ENCODE measurements at places on chromosomes 4 and X. TPM values are rescaled to one million over a fixed set of nuclear protein-coding genes. Genes with fewer than 3 reads are reported as not detected.

Gene ZNF711
- total RNA-seq, result 21.7 TPM

Gene SPATA18
- total RNA-seq, result 3.3 TPM

Gene SLC7A11
- 6.5 TPM for total RNA-seq

Gene PRKG2
- total RNA-seq, result 1.8 TPM

Gene STARD8
- total RNA-seq, result 1.5 TPM

Gene MANBA
- 24.8 TPM for total RNA-seq

Gene HNRNPH2
- 75.2 TPM for total RNA-seq

Gene STOX2
- total RNA-seq, result 12.7 TPM

Gene SPANXB1
- total RNA-seq, result not detected

Gene VEGFC
- total RNA-seq, result 0.95 TPM

Gene ARSJ
- 0.77 TPM for total RNA-seq

- DNase-seq, result peak; percentile 83
- peaks cover 29% of the 10 kb centered on the region for H3K36me3 ChIP-seq
- H3K27ac ChIP-seq, result no peak overlapping the region
- H3K4me1 ChIP-seq, result no peaks in the 10 kb centered on the region
Observed at GRCh38 chrX:130025256-130025655, 42.8 kb downstream of the BCORL1 start.

- H3K4me3 ChIP-seq, result no peak overlapping the region
- H3K36me3 ChIP-seq, result no peaks in the 10 kb centered on the region
- no peaks in the 10 kb centered on the region for H3K4me1 ChIP-seq
- H3K27ac ChIP-seq, result no peak overlapping the region
- H3K27me3 ChIP-seq, result no peaks in the 10 kb centered on the region
- DNase-seq, result peak; percentile 79
Observed at GRCh38 chrX:110836982-110837381, 41.4 kb upstream of the CHRDL1 start.

DNA sequence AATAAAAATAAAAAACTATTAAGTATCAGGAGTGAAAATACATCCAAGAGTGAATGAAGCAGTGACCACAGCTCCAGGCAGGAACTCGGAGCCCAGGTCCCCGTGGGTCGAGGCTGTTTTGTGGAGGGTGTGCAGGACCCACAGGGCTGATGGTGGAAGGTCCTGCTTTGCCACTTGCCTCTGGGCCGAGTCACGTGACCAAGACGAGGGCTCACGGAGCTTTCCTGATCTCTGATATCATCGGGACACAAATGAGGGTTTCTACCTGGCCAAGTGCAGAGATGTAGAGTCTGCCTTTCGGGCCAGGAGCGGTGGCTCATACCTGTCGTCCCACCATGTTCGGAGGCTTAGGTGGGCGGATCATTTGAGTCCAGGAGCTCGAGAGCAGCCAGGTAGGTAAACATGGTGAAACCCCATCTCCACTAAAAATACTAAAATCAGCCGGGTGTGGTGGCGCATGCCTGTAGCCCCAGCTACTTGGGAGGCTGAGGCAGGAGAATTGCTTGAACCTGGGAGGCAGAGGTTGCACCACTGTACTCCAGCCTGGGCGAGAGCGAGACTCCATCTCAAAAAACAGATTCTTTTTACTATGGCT lies 7.2 kb downstream of the SLC25A6 start:
- no peak overlapping the region for H3K4me3 ChIP-seq
- H3K4me1 ChIP-seq, result peaks cover 3% of the 10 kb centered on the region
- no peak overlapping the region for H3K27ac ChIP-seq

DNA sequence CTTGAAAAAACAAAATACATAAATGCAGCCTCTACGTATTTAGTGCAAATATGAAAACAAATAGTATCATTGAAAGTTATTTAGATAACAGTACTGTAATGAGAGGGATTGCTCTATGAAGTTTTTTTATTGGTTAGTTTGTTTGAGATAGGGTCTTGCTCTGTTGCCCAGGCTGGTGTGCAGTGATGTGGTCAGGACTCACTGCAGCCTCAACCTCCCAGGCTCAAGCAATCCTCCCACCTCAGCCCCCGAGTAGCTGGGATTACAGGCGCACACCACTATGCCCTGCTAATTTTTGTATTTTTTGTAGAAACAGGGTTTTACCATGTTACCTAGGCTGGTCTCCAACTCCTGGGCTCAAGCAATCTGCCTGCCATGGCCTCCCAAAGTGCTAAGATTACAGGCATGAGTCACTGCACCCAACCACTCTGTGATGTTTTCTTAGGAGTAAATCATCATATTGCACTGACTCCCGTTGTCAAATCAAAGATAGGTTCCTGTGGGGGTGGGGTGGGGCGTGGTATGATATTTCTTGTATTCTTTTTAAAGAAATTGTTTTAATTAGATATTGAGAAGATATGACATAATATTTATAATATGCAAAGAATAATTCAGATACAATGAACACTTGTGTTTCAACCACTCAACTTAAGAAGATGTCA lies 75.8 kb downstream of the ATG4A start:
- H3K4me3 ChIP-seq, result no peak overlapping the region
- peaks cover 20% of the 10 kb centered on the region for H3K36me3 ChIP-seq
- DNase-seq, result no peak
- no peak overlapping the region for H3K27ac ChIP-seq
- no peaks in the 10 kb centered on the region for H3K27me3 ChIP-seq

DNA sequence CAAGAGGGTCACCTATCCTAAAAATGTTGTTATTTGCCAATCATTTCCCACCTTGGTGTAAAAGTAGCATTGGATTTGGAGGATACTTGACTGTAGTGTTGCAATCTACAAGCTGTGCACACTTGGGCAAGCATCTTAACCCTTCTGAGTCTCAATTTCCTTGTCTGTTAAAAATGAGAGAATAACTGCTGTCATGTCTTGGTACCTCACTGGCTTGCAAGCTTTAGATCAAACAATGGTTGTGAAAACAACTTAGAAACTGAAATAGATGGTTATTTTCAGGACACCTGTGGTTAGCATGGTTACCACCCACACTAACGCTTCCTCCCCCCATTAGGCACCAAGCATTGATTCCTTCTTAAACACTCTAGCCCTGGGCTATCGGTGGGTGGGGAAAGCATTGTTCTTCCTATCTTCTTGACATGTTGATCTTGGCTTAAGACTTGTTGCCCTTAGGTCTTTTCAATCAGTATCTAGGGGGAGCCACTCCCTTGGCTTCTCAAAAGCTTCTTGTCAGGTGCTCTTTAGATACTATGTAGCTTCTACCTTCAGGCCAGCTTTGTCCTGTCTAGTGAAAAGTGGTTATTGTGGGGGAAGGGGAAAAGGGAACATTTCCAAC lies 10.6 kb upstream of the AMOT start:
- no peak overlapping the region for H3K27ac ChIP-seq
- H3K27me3 ChIP-seq, result no peaks in the 10 kb centered on the region
- H3K36me3 ChIP-seq, result no peaks in the 10 kb centered on the region

- H3K27me3 ChIP-seq, result no peaks in the 10 kb centered on the region
- no peak overlapping the region for H3K4me3 ChIP-seq
- H3K27ac ChIP-seq, result no peak overlapping the region
- DNase-seq, result no peak
- H3K36me3 ChIP-seq, result no peaks in the 10 kb centered on the region
Observed at GRCh38 chrX:1754077-1754476, 139.2 kb downstream of the ASMT start.

GRCh38 chr4:182140547-182140946 lies 102.7 kb upstream of the TENM3 start:
- H3K27me3 ChIP-seq, result peaks cover 43% of the 10 kb centered on the region
- no peaks in the 10 kb centered on the region for H3K36me3 ChIP-seq
- no peaks in the 10 kb centered on the region for H3K4me1 ChIP-seq
- no peak overlapping the region for H3K27ac ChIP-seq

GRCh38 chrX:68848189-68848940 lies 19.5 kb downstream of the EFNB1 start:
- no peaks in the 10 kb centered on the region for H3K36me3 ChIP-seq
- H3K4me1 ChIP-seq, result no peaks in the 10 kb centered on the region
- no peak for DNase-seq
- no peak overlapping the region for H3K27ac ChIP-seq

GRCh38 chr4:19791422-19792123 lies 460.1 kb upstream of the SLIT2 start:
- no peaks in the 10 kb centered on the region for H3K4me1 ChIP-seq
- no peaks in the 10 kb centered on the region for H3K36me3 ChIP-seq
- no peak overlapping the region for H3K27ac ChIP-seq
- DNase-seq, result no peak
- H3K4me3 ChIP-seq, result no peak overlapping the region
- no peaks in the 10 kb centered on the region for H3K27me3 ChIP-seq

GRCh38 chrX:151974336-151975227 lies at the start of gene GABRE:
GABRE (minus strand) TSS chrX:151974676; CDS start chrX:151974625, 51 bp downstream.
- peaks cover 22% of the 10 kb centered on the region for H3K27me3 ChIP-seq
- H3K27ac ChIP-seq, result no peak within 1 kb of the TSS
- H3K4me3 ChIP-seq, result peak within 1 kb of the TSS; percentile 60
- DNase-seq, result peak; percentile 78
- no peaks in the 10 kb centered on the region for H3K4me1 ChIP-seq

GRCh38 chr4:69781458-69782418 lies 21.3 kb upstream of the SULT1B1 start:
- H3K4me3 ChIP-seq, result peak overlapping the region; percentile 9
- no peaks in the 10 kb centered on the region for H3K36me3 ChIP-seq
- H3K27ac ChIP-seq, result no peak overlapping the region
- H3K4me1 ChIP-seq, result no peaks in the 10 kb centered on the region
- DNase-seq, result peak; percentile 50

- H3K27me3 ChIP-seq, result no peaks in the 10 kb centered on the region
- no peaks in the 10 kb centered on the region for H3K4me1 ChIP-seq
- H3K4me3 ChIP-seq, result no peak overlapping the region
Observed at GRCh38 chr4:3686753-3687152, 79.4 kb upstream of the ADRA2C start.

GRCh38 chr4:8038719-8039251 lies 99.1 kb upstream of the AFAP1 start:
- no peaks in the 10 kb centered on the region for H3K36me3 ChIP-seq
- DNase-seq, result no peak
- no peaks in the 10 kb centered on the region for H3K27me3 ChIP-seq
- no peaks in the 10 kb centered on the region for H3K4me1 ChIP-seq
- H3K27ac ChIP-seq, result no peak overlapping the region
- H3K4me3 ChIP-seq, result no peak overlapping the region
